ENCODE measurements at places on chromosomes 1 and 21. TPM values are rescaled to one million over a fixed set of nuclear protein-coding genes. Genes with fewer than 3 reads are reported as not detected.

DNA sequence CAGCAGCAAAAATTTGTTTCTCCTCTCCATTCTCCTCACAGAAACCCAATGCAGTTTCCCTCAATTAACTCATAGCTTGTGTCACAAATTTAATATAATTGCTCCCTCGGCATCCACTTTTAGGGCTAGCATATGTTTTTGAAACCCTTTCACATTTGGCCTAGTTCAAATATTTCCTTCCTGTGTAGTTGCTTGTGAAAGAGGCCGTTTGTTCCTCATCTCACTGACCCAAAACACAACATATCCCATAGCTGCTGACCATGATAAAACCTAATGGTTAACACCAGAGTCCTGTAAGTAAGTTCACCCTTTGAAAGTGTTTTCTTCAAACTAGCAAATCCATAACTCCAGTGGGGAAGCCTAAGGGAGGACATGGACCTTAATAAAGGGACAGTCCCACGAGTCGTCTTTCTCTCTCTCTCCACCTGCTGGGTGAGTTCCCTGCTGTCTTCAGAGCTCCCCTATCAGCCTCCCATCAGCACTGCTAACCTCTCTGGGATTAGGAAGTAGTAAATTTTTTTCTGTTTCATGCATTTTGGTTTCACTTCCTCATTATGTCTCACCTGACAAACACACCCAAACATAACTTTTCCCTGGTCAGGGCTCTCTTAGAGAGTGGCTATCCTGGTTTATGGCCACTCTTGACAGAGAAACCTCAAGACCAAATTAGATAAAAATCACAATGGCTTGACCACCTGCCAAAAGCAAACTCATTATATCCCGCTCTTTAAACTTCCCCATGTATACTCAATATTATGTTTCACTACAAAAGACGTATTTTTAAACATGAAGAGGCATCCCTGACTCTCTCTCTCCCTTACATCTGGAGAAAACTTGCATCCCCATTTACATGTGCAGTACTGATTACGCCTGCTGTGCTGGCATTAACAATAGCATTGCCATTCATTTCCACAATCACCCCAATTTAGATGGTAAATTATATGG is 177.7 kb upstream of the HP1BP3 start:
- no peak for DNase-seq

DNA sequence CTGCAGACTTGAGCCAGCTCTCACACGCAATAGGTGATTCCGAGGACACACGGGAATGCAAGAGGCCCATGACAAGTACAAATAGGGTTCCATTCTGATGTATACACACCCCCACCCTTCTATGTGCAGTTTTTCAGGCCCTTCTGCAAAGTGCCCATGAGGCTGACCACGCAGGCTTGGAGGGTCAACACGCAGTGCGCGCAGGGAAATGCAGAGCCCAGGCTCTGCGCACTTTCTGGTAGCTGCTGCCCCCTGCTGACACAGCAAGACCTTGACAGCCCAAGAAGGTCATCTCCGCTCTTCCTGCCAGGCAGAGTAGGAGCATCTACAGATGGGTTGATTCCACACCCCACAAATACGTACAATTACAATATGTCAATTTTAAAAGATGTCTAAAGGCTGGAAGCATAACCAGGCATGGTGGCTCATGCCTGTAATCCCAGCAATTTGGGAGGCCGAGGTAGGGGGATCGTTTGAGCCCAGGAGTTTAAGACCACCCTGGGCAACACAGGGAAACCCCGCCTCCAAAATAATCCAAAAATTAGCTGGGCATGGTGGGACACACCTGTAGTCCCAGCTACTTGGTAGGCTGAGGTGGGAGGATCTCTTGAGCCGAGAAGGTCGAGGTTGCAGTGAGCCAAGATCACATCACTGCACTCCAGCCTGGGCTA is 18.5 kb downstream of the SH3BP5L start:
- DNase-seq = peak; percentile 33

DNA sequence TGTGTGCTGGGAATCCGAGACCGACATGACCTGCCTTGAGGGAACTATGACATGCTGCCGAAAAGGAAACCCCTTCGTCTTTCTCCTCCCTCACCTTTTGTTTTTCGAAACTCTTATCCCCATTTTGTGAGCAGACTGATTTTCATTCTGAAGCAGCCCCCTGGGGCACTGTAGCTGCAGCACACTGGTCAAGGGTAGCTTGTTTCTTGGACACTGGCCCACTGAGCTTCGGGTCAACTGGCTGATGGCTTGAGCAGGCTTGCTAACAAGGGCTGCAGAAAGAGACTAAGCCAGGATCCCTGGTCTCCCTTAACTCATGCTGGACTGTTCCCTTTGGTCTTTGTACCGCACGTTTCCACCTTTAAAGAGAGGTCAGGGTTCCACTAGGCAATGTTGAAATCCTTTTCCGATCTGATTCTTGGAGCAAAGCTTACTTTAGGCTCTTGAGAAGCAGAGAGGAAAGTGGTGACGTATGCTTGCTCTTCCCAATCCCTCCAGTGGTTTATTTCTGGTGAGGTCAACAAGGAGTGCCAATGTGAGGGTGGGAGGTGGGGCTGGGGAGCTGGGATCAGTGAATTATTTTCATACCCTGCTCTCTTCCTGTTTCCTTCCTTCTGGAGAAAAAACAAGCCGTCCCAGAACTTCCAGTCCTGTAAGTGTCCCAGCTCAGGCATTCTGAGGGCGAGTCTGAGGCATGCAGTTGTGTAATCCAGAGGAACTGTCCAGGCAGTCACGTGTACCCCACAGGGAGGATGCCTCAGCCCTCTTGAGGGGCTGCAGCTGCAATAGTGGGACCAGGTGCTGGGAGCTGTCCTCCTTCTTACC is 7.6 kb downstream of the CYP4B1 start:
- DNase-seq = no peak

BSND gene
- not detected for total RNA-seq

DNA sequence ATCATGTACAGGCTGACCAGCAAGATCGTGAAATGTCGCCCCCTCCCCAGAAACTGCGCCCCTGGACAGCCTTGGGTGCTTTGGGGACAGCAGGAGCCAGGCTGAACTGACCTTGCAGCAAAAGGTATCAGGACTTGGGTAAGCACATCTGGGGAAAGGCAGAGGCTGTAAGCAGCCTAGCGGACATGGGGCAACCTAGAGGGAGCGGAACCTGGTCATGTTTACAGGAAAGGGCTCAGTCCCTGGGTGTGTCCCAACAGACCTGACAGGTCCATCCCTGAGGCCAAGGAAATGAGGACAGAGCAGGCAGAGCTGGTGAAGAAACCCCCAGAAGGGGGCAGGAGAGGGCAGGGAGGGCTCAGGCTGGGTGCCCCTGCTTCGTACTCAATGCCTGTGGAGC is 3.1 kb upstream of the S100A8 start:
- no peak for DNase-seq

GRCh38 chr1:107926436-107927080 is 38.4 kb downstream of the VAV3 start:
- DNase-seq = no peak

Data from MG63 (cell line).